ENCODE measurements at places on chromosomes 4 and X. TPM values are rescaled to one million over a fixed set of nuclear protein-coding genes. Genes with fewer than 3 reads are reported as not detected.

The LINC00632 gene
- 0.21 TPM for total RNA-seq

The BEX1 gene
- 0.52 TPM for total RNA-seq

The AMBN gene
- not detected for total RNA-seq

The CSAG3 gene
- not detected for total RNA-seq

The GYG2 gene
- not detected for total RNA-seq

The TBC1D19 gene
- 10.5 TPM for total RNA-seq

The MEPE gene
- 0.21 TPM for total RNA-seq

The DTHD1 gene
- 3.4 TPM for total RNA-seq

The MED14 gene
- 64.5 TPM for total RNA-seq

The GAGE12E gene
- total RNA-seq: not detected

The ADH1C gene
- not detected for total RNA-seq

The LNX1 gene
- not detected for total RNA-seq

The GASK1B gene
- 19.4 TPM for total RNA-seq

Measured in mononuclear cell (primary cell).